ENCODE measurements at places on chromosomes 3 and 15.

GRCh38 chr3:45538641-45538986 lies 55.9 kb upstream of the LIMD1 start:
- no peak for DNase-seq

DNA sequence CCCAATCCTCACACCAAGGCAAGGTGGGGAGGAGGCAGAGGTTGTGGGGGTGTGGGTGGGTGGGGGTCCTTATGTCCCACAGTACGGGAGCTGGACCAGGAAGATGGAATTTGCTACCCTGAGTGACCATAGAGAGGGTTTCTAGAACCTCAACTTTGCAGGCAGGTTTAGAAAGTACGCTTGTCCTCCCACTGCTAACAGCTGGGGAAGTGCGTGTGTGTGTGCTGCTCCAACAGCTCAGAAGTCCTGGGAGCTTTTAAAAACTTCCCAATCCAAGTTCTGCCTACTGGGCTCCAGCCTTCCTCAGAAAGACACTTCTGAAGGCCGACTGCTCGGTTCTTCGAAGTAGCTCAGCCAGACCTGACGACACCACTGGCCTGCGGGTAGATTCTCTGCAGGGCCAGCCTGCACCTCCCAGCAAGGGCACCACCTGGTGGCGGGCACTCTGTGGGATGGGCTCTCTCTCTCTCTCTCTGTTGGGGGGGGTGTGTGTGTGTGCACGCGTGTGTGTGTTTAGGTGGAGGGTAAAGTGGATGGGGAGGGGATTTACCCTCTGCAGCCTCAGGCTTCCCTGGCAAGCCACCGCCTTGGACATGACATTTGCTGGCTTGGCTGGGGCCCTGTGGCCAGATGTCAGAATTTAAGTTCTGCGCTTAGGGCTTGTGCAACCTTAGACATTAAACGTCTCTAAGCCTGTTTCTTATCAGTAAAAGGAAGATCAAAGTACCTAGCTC lies 15.6 kb downstream of the TMEM158 start:
- DNase-seq = no peak

DNA sequence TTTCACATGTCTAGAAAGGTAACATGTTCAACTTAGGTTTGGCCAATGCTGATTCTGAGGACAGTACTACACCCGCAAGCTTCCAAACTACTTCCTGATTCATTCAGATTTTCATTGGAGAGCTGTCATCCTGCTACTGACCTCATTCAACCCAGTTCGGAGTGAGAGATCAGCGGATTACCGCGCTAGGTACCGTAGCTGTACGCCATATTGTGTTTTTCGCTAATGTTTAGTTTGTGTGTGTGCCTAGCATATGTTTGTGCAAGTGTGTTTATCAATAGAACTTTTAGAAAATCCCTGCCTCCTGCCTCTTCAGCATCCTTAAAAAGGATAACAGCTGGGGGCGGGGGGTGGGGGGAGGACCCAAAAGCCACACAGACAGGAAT lies 1.1 kb downstream of the ZBTB20 start:
- peak; percentile 48 for DNase-seq

- DNase-seq = peak; percentile 36
Observed at GRCh38 chr15:32641517-32642059, at the start of gene SCG5. SCG5 (plus strand) TSS chr15:32641710; CDS start chr15:32643593, 1,883 bp downstream.

DNA sequence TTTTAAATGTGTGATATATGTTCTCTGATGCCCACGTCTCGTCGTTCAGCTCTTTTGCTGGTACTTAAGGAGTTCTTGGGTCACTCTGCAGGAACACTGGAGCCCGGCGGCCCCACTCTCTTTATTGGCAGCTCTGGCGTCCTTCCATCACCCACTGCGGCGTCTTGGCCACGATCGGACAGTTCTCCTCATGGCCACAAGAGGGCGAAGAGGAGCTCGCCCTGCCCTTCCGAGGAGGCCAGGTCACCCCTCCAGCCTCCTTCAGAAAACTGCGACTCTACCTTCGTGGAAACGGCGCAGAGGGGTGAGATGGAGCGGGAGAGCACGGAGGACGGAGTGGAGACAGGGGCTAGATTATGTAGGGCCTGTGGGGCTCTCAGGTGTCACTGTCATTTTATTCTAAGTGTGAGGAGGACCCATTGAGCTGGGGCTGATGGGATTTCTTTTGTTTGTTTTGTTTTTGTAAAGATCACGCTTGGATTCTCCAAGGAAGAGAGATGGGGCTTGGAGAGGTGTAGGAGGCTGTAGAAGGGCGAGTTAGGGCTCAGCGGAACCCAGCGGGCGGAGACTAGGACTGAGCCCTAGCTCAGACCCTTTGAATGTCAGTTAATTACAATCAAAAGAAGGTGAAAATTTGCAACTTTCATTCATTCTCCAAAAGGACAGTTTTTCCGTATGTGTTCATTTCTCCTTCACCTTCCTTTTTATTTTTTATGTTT lies 28.0 kb upstream of the GABRA5 start:
- no peak for DNase-seq

GRCh38 chr3:126893651-126894050 lies 89.3 kb upstream of the PLXNA1 start:
- no peak for DNase-seq

DNA sequence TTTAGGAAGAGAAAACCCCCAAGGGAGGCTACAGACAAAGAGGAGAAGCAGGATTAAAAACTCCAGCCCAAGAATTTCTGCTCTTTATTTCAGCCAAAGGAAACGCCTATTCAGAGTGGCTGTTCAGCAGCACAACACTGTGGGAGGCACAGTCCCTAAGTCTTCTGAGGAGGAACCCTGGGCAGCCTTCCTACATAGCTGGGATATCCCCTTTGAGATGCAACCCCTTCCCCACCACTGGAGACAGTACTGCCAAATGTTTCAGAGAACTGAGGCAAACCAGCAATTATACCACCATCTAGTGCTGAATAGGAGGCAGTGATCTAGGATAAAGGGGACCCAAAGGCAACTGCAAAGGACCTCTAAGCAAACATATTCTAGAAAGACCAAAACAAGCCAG lies 168.1 kb downstream of the VPS13C start:
- DNase-seq = no peak

DNA sequence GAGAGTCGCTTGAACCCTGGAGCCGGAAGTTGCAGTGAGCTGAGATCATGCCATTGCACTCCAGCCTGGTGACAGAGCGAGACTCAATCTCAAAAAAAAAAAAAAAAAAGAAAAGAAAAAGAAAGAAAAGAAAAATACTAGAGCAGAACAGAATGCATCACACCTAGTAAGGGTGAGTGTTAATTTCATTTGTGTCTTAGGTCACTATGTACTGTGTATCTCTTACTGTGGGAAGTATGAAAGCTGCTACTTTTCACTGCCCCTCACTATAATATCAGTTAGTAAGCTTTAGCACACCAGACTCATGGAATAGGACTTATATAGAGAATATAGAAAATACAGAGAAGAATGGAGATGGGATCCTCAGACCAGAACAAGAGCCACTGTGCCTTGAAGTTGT lies 45.9 kb upstream of the RASA2 start:
- no peak for DNase-seq

- no peak for DNase-seq
Observed at GRCh38 chr3:5768281-5768945, 580.9 kb downstream of the EDEM1 start.

- no peak for DNase-seq
Observed at GRCh38 chr3:102223132-102223531, 211.7 kb upstream of the ZPLD1 start.

- no peak for DNase-seq
Observed at GRCh38 chr15:58770519-58770856, 614 bp upstream of the MINDY2 start.

DNA sequence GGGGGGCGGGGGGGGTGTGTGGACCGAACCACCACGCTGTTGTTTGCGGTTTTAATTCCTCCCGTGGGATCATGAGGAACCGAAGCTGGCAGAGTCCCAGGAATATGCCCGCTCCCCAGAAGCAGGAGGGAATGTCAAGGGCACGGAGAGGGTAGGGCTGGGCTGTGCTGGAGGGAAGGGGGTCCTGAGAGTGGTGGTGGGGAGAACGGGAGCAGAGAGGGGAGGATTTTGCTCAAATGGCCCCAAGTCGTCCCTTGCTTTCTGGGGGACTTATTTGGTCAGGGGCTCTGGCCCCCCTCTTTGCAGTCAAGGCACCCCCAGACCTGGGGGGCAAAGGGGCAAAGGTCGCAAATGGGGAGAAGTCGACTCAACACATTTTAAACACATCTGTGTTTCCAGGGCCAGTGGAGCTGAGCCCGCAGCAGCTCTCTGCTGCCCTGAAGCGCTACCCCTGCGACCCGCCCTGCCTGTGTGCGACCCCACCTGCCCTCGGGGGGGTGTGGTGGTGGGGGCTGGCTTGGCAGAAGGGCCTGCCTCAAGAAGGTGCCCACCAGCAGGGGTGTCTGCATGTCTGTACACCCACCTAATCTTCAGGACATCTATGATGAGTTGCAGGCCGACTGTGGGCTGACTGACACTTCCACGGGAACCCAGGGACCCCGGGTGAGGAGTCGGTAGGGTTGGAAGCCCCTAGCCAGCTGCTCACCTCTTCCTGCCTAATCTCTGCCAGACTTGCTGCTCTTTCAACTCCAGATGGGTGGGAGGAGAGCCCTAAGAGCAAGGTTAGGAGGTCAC lies 602 bp upstream of the ATP2B2 start:
- no peak for DNase-seq

DNA sequence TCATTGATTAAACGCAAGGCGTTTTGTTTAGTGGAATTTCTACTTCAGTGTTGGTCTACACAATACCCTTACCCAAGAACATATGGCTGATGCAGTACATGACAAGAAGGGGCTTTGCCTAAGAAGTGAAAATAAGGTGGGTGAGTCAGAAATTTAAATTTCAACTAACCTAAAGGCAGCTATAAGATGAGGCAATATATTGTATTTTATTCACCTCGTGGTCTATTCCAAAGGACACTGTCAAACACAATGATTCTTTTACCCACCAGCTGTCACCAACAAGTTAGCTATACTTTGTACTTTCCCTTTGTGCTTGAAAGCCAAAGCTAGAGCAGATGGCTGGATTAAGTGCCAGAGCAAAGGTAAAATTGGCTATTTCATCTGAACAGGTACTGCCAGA lies 10.9 kb upstream of the SETMAR start:
- DNase-seq = no peak

DNA sequence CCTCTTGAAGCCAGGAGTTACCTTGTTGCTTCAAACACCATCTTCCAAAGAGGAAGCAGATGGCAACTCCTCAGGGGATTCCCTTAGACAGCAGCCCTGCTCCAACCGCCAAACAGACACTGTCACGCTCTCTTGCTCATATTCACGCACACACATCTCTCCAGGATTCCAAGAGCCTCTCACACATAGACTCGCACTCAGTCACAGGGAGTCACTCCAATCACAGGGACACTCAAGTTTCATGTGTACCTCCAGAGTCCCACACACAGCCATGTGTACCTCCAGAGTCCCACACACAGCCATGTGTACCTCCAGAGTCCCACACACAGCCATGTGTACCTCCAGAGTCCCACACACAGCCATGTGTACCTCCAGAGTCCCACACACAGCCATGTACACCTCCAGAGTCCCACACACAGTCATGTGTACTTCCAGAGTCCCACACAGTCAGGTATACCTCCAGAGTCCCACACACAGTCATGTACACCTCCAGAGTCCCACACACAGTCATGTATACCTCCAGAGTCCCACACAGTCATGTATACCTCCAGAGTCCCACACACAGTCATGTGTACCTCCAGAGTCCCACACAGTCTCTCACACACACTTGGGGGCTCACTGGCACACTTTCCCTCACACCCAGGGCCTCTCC lies 6.1 kb downstream of the VWA5B2 start:
- no peak for DNase-seq

DNA sequence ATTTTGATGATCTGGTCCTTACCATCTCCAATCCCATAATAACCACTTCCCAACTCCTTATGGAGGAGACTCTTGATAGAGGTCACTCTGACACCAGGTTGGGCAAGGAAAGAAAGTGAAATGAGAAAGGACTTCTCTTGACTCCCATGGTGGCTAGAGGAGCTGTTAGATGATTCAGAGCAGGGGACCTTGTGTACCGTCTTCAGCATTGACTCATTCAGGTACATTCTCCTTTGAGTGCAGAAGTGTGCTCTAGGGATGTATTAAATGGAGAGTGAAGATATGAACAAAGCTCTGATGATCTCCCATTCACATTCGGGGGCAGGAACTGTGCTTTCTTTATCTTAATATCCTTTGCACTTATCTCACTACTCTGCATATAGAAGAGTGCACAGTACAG lies 46.3 kb upstream of the GAP43 start:
- DNase-seq = no peak

GRCh38 chr15:23482228-23482627 lies 35.2 kb upstream of the GOLGA6L2 start:
- DNase-seq = no peak

DNA sequence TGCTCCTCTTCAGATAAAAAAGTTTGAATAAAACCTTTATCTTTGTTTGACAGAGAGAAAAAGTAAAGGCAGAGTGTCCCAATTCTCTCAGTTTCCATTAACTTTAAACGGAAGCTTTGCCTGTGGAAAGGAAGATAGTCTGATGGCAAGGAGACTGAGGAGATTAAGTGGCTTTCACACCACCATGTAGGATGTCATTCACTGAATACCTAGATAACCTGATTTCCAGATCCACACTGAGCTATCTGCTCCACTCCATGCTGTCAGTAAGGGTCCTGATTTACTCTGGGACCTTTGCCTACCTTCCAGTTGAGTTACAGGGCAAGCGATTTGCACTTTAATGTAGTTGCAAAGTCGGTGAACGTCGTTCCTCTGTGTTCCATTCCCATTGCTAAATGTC lies 233.4 kb upstream of the TBL1XR1 start:
- DNase-seq = no peak

GRCh38 chr3:6282918-6283317 lies 578.0 kb upstream of the GRM7 start:
- DNase-seq = no peak

DNA sequence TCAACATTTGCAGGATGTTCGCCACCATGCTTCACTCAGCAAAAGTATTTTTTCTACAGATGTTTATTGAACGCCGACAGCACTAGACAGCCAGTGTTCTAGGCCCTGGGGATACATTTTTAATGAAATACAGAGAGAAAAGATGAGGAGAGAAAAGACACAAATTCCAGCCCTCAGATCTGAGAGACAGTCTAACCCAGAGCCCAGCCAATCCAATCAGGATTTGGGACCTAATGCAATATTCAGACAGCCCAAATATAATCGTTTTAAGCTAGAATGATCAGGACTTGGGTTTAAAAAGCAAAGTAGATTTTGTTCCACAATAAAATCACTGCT lies 174.8 kb downstream of the SLCO3A1 start:
- no peak for DNase-seq

GRCh38 chr15:101153801-101154656 lies 97.8 kb downstream of the CHSY1 start:
- DNase-seq = no peak

GRCh38 chr15:70004826-70005225 lies 92.9 kb downstream of the TLE3 start:
- no peak for DNase-seq

GRCh38 chr3:94362393-94362792 lies 299.5 kb downstream of the NSUN3 start:
- no peak for DNase-seq

GRCh38 chr15:68730976-68731897 lies 89.5 kb downstream of the ANP32A start:
- no peak for DNase-seq

DNA sequence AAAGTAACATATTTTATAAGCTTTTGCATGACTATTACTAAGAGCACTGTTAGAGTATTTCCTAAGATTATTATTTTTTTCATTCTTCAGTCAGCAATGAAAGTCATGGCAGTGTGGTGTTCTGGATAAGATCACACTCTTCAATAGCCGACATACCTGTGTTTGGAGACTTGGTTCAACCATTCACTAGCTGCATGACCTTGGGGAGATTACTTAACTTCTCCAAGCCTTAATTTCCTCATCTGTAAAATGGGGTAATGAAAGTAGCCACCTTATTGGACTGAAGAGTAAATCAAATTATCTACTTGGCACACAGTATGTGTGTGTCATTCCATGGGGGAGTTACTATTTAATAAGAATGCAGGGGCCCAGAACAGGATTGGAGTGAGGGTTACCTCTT lies 24.5 kb upstream of the PCOLCE2 start:
- DNase-seq = no peak

Data from left renal cortex interstitium (tissue), 4 donors.